NCI-H774 (cell line): ENCODE measurements at places on chromosomes 2 and 18.

- DNase-seq = no peak
Measured at GRCh38 chr2:28137221-28137620, 246.7 kb downstream of the BABAM2 start.

- DNase-seq = no peak
Measured at GRCh38 chr18:32422978-32423740, 47.5 kb downstream of the GAREM1 start.

DNA sequence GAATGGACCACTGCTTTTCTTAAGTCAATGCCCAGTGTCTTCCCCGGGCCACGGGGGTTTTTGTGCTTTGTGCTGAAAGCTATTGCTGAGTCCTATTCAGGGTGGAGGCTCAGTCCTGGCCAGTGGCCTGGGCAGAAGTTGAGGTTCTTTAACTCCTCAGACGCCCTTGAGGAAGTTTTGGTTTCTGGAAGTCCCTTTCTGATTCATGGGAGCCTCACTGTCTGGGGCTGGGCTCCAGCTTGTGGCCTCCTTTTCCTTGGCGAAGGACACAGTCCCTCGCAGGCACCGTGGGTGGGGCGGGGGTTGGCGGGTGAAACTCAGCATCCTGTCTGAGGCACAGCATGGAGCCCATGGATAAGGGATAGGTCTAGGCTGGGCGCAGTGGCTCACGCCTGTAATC is 465.2 kb upstream of the HS6ST1 start:
- DNase-seq = no peak

DNA sequence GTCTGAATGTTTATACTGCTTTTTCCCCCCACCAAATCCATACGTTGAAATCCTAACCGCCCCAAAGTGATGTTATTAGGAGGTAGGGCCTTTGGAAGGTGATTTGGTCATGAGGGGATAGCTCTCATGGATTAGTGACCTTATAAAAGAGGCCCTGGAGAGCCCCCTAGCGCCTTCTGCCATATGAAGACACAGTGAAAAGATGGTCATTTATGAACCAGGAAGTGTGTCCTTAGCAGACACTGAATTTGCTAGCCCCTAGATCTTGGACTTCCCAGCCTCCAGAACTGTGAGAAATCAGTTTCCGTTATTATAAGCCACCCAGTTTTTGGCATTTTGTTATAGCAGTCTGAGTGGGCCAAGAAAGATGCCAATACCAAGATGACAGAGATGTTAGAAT is 7.2 kb upstream of the TSN start:
- no peak for DNase-seq

- DNase-seq = no peak
Measured at GRCh38 chr2:27875089-27875881, 14.9 kb downstream of the RBKS start.

DNA sequence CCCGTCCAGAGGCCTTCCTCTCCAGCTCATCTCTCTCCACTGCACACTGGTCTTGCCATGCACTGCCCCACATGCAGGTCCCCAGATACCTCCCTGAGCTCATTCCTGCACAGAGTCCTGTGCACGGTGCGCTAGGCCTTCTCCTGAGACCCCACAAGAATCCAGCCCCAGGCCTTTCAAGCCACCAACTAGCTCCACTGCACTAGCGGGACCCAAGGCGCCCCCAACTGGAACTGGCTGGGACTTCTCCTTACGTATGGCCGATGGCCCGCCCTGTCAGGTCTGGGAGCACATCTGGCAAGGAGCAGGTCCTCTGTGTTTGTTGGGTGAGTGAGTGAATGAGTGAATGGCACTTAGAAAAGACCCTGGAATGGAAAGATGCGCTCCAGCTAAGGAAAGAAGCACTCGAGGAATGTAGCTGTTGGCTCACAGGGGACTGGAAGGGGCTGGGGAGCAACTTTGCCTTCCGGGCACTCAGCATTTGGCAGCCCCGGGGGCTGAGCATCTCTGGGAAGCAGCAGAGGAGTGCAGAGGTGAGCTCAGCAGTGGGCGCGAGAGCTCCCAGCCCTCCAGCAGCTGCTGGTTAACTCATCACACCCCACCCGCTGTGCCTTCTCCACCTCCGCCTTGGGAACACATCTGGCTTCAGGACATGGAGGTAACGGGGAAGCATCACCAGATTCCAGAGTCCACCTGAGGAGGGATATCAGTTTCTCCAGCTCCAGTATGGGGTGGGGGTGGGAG is 223.1 kb downstream of the GLI2 start:
- no peak for DNase-seq

- DNase-seq = no peak
Measured at GRCh38 chr2:201857326-201857725, 51.0 kb downstream of the CDK15 start.

GRCh38 chr2:126839796-126840195 is 58.9 kb upstream of the TEX51 start:
- DNase-seq = no peak

GRCh38 chr2:191891656-191892055 is 44.8 kb upstream of the CAVIN2 start:
- no peak for DNase-seq

DNA sequence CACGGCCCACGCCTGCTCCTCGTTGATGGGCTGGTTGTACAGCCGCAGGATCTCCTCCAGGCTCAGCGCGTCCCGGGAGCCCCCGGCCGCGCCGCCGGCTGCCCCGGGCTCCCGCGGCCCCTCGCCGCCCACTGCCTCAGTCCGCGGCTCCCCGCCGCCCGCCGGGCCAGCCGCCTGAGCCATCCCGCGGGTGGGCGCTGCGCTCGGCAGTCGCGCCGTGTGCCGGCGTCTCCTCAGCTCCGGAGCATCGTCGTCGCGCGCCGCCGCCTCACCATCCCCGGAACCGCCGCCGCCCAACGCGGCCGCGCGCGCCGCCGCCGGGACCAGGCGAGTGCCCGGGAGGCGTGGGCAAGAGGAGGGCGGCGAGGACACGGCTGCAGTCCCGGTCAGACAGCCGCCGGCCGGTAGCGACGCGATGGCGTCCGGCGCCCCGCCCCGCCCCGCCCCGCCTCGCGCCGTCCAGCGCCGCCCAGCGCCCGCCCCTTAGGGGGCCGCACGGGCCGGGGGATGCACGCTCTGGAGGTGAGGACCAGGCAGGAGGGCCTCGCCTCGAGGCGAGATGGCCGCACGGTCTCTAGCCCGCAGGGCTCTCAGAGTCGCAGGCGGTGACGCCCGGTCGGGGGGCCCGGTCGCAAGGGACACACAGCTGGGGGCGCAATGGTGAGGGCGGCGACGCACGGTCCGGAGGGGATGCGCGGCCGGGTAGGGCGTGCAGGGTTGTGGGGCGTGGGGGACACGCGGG is at the start of gene SPIRE1:
TSS of gene SPIRE1 (minus strand) at position 424 of the 742 bp plus-strand sequence. CDS start at position 183, 241 bp downstream.
- peak; percentile 72 for DNase-seq

- no peak for DNase-seq
Measured at GRCh38 chr2:107730898-107731297, 95.8 kb upstream of the RGPD4 start.

DNA sequence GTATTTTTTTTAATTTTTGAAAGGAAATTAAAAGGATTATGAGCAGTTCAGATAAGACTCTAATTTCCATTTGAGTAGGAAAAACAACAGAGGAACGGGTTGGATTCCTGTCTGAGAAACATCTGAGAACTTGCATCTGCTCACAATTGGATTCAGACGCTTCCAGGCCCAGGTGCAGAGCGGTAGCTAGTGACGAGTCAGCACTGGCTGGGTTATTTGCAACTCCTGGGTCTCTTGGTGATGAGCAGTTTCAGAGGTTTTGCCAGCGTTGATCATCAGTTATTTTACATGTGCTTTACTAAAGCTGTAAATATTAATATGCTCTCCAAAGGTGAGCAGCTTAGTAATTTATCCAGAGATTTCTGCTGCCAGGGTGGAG is 39.1 kb upstream of the B3GNT7 start:
- DNase-seq = no peak

- no peak for DNase-seq
Measured at GRCh38 chr2:121400201-121400600, 115.2 kb upstream of the TFCP2L1 start.

DNA sequence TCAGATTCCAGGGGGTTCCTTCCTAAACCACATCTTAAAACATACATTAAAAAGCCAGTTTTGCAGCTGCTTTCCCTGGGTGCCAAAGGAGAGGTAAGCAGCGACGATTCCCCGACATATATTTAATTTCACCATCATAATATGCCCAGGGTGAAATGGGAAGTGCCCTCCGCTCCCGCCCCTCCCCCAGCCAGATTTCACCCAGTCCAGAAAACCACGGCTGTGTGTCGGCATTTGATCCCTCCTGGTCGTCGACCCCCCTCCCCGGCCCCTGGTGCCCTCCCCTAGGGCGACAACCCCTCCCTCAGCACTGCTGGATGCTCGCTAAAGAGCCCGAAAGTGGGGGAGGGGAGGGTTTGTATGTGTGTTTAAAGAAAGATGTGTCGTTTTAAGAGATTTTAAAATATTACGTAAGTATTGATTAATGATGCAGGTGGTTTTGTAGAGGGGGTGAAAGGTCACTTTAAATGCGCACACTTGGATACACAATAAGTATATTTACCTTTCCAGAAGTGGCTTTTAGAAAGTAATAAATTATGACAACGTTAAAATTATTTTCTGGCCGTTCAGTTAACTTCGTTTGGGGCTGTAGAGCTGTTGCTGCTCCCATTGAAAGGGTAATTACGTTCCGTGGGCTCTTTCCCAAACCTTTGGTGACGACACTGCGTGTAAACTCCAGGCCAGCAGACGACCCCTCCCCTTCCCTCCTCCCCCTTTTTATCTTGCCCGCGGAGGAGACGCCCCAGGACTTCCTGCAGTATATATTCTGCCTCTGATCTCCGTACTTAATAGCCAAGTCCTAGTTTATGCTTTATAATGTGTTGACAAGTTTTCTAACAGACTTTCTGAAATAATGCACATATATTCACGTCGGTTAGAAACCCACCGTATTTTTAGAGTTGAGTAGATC is 3.4 kb upstream of the BCL11A start:
- DNase-seq = no peak

DNA sequence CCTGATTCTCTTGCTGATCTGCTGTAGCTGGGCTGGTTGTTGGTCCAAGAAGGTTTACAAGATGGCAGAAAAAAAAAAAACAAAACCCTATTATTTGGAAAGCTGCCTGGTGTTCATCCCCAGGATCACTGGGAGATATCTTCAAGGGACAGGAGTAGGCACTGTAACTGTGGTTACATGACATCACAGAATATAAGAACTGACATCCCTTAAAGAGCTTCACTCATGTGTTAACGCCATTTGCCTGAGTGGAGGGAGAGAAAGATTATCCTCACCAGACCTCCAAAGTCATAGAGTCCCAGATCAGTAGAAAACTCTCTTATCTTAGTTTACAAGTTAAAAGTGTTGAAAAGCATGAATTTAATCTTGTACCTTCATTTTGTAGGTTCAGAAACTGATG is 95.3 kb upstream of the BZW1 start:
- no peak for DNase-seq

GRCh38 chr2:187390891-187391290 is 57.2 kb downstream of the CALCRL start:
- DNase-seq = no peak

DNA sequence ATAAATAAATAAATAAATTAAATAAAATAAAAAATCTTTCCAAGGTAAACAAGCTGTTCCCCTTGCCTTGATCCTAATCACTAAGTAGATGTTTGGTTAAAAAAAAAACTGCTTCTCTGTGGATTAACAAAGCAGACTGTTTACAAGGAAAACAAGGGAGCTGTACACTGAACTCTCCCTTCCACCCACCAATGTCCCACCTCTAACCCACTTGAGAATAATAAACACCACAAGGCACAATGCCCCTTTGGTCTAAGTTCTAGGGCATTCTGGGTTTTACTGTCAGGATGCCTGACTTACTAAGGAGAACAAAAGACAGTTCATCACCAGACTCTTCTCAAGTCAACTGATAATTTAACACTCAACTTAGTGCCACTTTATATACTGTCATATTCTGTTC is 83.5 kb downstream of the NCKAP1 start:
- no peak for DNase-seq

DNA sequence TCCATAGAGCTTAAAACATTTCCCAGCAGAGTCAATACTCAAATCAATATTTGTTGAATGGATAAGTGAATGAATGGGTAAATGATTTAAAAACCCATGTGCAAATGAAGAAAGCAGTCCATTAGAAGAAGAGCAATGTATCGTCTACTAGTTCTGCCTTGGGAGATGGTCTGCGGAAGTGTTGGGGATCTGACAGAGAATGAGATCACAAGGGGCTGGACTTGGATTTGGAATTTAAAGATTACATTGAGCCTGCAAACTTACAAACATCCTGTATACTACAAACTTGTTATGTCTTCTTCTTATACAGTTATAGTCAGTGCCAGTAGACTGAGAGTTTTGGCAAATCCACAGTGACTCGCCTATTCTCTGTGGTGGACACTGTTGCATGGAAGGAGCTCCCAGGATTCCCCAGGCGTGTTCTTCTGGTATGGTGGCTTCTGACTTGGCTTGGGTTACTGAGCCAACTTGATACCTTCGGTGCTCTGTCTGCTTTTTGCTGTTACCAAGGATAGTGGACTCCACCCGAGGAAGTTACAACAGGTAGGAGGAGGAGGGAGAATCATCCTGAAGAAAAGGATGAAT is 163.3 kb upstream of the SERPINE2 start:
- DNase-seq = no peak

- no peak for DNase-seq
Measured at GRCh38 chr2:223123855-223124610, 72.0 kb downstream of the KCNE4 start.

DNA sequence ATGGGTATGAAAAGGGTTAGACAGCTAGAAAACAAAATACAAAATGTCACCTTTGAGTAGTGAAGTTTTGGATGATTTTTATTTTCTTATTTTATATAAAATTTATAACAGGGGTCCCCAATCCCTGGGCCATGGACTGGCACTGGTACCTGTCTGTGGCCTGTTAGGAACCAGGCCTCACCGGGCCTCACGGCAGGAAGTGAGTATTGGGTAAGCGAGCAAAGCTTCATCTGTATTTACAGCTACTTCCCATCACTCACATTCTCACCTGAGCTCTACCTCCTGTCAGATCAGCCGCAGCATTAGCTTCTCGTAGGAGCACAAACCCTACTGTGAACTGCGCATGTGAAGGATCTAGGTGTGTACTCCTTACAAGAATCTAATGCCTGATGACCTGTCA is 202.8 kb upstream of the TWIST2 start:
- no peak for DNase-seq

DNA sequence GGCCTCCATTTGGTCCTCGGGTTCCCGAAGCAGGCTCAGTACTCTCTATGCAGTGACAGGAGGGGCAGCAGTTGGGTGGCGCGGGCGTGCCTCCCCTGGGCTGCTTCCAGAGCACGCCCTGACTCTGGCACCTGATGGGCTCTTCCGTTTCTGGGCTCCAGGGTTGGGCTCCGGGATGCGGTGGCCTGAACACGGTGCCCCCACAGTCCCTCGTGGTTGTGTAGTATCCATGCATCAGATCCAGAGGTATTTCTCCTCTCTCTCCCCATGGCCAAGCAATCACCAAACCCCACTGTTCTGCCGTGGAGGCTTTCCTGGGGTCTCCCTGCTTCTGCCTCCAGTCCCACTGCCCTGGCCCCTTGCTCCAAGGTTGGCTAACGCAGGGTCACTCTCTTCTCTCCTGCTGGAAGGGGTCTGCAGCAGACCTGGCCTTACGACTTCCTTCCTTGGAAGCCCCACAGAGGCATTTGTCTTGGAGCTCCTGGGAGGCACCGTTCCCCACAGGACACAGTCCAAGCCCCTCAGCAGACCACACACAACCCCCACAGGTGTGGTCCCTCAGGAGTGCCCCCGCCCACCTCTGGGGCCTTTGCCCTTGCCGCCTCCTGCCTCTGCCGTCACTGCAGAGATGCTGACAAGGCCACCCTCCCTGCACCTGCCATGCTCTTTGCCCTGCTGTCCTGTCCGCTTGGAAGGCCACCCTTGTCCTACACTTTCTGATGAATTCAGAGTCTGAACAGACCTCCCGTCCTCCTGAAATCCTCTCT is 136.6 kb upstream of the ASB18 start:
- DNase-seq = no peak

- peak; percentile 14 for DNase-seq
Measured at GRCh38 chr2:201235860-201236811, 24.2 kb upstream of the CASP8 start.
